ENCODE measurements at places on chromosomes 4 and X.

DNA sequence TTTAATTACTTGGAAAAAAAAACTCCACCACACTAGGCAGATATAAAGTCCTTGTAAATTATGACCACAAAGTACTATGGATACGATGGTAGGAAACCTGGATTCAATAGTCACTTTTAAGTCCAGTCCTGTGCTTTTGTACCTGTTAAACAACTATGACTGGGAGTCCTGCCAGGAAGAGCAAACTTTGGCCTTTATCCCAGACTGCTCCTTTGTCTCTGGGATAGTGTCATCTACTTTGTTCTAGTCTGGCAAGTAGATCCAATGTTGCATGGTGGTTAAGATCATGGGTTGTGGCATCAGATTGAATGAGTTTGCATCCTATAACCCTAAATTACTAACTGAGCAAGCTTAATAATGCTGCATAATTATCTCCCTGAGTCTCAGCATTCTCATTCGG, 175.3 kb upstream of the FGF13 start:
- no peak for DNase-seq

- no peak for DNase-seq
Observed at GRCh38 chr4:165095291-165095690, 17.4 kb downstream of the TMEM192 start.

GRCh38 chrX:115259238-115259875, 25.5 kb upstream of the LRCH2 start:
- peak; percentile 59 for DNase-seq

- DNase-seq: no peak
Observed at GRCh38 chr4:139734201-139734874, 68.7 kb downstream of the MGST2 start.

DNA sequence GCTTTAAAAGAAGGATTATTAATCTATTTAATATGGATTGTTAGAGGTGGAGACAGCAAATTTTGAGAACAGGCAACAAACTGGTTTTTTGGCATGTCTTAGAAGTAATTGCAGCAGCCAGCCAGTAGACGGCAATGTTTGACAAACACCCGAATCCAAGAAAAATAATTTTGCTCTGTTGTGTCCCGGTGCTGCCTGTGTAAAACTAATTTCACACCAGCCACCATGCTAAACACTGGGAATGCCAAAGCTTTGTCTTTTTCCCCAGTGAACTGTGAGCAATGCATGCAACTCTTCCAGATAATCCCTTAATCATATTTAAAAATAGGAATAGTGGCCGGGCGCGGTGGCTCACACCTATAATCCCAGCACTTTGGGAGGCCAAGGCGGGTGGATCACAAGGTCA, 25.9 kb downstream of the SMIM31 start:
- peak; percentile 27 for DNase-seq

GRCh38 chrX:67726018-67726417, 182.2 kb downstream of the AR start:
- DNase-seq: no peak

- no peak for DNase-seq
Observed at GRCh38 chr4:184350213-184350817, 124.0 kb downstream of the IRF2 start.

DNA sequence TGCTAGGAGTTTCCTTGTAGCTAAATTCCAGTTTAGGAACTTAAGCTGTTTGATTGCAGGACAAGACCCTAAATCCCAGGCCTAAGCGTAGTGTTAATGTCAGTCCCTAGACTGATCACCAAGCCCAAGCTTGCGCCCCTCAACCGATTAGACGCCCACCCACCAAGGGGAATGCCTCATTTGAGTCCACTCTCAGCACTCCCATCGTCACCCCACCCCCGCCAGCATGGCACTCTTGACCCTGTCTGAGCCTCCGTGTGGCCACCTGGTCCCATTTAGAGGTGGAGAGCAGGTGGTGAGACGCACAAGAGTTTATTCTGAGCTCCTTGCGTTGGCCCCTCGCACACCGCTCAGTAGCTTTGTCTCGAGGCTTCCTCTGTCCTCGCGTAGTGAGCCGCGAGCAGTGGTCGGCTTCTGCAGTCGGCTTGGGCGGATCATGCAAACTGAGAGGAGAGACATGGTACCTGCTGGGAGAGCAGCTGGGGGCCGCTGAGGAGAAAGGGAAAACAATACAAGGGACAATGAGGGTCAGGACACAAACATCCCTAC, 48.5 kb upstream of the ZNF157 start:
- no peak for DNase-seq

- DNase-seq: no peak
Observed at GRCh38 chr4:176592976-176593670, 199.6 kb downstream of the VEGFC start.

GRCh38 chr4:152265149-152265621, 270.7 kb downstream of the FBXW7 start:
- DNase-seq: no peak

DNA sequence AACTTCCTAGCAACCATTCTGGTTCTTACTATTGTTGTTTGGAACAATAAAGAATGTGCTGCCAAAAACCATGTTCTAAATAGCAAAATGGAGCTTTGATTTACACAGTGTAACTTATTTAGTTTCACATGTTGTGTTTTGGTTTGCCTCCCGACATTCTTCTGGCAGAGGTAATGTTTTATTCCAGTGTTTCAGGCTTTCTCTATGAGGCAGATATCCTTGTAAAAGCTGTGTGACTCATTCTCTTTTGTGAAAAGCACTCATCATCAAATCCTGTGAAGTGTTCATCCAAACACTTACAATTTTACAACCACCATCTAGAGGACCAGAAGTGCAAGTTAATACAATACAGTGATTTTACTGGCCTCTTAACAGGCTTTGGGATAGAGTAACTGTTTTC, 219.0 kb upstream of the GIMD1 start:
- DNase-seq: no peak

DNA sequence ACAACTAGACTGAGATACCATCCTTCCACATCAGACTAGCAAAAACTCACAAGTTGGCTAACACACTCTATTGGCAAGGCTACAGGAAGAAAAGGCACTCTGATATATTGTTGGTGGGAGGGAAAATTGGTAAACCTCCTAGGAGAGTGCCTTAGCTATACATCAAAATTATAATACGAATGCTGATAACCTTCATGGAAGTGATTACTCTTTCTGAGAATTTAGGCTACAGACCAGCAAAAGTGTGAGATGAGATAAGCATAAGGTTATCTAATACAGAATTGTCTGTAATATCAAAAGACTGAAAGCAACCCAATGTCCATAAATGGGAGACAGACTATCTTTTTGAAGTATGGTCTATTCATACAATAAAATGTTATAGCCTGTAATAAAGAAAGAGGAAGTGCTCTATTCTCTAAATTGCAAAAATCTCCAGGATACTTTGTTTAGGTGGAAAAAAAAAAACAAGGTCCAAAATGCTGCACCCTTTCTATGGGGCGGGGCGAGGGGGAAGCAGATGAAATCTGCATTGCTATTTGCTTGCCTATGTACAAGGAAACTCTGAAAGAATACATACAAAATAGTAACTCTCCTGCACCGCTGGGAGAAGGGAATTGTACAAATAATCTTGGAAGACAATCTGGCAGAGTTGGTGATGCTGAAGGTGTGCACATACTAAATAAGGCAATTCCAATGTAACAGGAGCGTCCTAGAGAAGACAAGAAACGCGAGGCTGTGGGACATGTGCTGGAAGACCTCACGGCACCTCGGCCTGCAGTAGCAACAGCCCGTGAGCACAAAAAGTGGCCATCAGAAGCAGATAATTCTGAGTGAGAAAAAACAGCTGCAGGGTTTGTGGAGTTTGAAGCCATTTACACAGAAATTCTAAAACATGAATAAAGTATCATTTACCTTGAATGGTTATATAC, 109.7 kb downstream of the AFAP1 start:
- no peak for DNase-seq

DNA sequence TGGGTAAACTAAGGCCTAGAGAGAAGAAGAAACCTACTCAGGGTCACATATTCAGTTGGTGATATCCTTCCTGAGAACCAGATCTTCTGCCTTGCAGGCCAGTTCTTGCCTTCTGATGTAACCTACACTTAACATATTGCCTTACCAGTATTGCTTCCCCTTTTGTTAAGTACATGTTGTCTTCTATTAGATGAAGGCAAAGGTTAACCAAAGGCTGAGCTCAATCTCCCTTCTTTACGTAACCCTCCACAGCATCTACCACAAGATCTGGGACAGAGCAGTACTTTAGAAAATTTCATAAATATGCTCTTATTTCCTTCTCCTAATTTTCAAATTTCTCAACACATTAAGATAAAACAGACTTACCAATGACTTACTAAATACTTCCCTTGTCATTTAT, 474.4 kb downstream of the SH2D1A start:
- DNase-seq: no peak

DNA sequence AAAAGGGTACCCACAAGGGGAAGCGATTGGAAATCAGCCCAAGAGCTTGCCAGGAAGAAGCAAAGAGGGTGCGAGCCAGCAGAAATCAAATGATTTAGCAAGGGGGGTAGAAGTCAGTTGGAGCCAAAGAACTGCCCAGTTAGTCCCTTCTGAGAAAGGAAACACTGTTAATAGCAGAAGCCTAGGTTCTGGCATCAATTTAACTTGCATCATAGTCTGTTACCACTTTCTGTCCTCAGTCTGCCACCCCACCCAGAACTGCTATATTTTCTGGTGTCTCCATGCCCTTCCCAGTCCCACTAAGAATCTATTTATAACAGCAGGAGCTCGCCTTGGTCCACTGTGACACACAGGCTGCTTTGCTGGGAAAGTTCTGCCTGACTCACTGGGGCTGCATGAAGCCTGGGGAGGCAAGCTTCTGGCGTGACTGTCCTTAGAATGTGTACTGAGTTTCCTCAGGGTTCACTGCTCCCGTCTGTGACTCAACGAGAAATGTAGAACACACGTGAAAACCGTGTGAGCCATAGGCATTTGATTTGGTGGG, 157.8 kb upstream of the TTC29 start:
- DNase-seq: peak; percentile 84

DNA sequence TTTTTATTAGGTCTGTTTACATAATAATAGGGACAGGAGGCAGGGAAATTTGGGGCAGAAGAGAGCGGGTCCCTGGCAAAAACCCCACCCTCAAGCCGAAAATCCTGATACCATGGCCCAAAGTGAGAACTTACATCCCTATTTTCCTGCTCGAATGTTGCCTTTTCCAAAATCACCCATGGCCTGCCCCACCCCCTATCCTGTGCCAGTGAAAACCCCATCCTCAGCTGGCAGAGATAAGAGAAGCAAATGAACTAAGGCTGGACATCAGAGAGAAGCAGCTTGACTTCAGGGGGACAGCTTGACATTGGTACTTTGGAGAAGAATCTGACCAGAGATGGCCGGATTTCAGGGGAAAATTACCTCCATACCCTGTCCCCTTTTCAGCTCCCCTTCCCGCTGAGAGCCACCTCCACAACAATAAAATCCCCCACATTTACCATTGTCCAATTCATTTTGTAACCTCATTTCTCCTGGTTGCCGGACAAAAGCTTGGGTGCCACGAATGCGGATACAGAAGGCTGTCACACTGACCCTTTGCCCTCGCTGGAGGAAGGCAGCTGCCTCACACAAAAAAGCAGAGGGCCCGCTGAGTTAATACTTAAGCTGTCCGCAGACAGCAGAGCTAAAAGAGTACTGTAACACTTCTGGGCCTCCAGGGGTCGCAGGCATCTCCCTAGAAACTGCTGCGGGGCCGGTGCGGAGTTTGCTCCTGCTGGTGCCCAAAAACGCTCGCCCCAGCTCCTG, 196.2 kb downstream of the SNCA start:
- DNase-seq: no peak

- DNase-seq: no peak
Observed at GRCh38 chrX:20527558-20528011, 260.9 kb upstream of the RPS6KA3 start.

DNA sequence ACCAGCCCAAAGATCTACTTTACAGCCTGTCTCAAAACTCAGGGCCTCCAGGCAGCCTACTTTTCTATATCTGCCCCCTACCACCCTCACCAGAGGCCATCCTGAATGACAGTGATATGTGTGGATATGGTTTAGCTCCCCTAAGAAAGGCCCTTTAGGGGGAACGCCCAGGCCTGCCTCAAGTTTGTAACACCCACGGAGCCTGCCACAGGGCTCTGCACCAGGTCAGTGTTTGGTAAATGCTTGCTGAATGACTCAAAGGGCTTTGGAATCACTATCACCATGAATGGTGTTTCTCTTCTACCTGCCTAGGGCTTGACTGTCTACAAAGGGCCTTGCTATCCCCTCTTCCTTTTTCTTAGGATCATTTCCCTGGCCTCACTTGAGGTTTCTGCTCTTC, 11.3 kb upstream of the LONRF3 start:
- no peak for DNase-seq

- DNase-seq: no peak
Observed at GRCh38 chr4:118173956-118174725, 139.9 kb downstream of the NDST3 start.

DNA sequence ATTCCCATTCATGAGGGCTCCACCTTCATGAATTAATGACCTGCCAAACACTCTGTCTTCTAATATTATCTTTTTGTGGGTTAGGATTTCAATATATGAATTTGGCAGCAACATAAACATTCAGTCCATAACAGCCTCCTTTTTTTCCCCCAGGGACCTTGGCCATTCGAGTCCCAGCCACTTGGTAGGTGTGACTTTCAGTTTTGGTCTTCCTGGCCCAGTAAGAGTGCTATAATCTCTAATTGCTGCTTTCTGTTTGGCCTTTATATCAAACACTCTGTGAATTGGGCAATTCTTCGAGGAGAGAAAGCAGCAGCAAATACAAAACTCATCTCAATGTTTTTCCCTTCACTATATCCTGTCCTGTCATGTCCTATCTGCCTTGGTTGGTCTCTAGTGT, 12.4 kb upstream of the RADX start:
- no peak for DNase-seq

DNA sequence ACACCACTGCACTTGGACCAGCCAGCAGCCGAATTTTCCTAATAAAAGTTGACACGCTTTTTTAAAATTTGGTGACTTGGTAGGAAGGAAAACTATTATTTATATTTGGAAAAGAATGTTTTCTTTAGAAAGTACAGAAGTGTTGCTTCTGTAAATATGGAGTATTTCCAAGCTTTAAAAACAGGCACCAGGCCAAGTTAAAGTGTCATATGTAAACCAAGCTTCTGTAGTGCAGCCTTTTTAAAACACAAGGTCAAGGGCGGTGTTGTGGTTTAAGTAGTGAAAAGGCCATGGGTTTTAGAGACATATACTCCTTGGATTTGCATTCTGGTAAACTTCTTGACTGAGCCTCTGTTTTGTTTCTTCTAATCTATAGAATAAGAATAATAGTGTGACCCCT, 62.7 kb downstream of the TRIM2 start:
- DNase-seq: no peak

Data from retinal pigment epithelial cell (primary cell).